Retinal pigment epithelial cell (primary cell): ENCODE measurements at places on chromosomes 4 and X.

GRCh38 chrX:39869846-39870601 lies 227.7 kb downstream of the BCOR start:
- DNase-seq = no peak

GRCh38 chr4:1283711-1284110 lies 6.0 kb upstream of the MAEA start:
- DNase-seq = no peak

DNA sequence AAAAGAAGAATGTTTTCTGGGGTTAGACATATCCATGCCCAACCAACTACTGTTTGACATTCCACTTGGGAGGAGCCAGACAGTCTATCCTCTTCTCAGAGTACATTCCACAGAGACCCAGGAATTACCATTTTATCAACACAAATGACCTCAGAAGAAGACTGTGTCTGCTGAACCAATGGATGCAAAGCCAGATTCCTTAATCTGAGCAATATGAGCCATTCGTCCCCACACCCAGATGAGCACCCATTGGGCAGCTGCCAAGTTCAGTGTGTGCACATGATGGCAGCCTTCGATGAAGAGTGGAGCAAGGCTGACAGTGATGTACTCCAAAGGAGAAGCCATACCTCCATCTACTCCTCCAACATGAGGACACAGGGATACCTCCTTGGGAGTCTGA lies 111.3 kb downstream of the ZNF674 start:
- DNase-seq = no peak

GRCh38 chr4:119490335-119490734 lies 138.3 kb downstream of the PDE5A start:
- DNase-seq = no peak

GRCh38 chrX:13239272-13239671 lies 80.6 kb downstream of the ATXN3L start:
- DNase-seq = no peak

DNA sequence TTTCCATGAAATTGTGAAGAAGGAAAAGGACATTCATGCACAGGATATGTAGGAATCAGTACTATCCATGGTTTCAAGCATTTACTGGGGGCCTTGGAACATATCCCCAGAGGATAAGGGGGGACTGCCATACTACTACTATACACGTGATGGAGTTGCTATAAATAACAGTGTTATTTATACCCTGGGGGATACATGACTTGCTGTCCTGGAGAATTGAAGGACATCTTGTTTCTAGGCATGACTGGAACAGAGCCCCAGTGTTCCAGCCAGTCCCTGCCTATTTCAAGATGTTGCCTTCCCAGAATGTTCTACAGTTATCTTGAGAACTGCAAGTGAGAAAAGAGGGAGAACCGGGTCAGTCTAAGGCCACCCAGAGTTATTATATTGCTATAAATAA lies 39.6 kb upstream of the ZNF81 start:
- no peak for DNase-seq

DNA sequence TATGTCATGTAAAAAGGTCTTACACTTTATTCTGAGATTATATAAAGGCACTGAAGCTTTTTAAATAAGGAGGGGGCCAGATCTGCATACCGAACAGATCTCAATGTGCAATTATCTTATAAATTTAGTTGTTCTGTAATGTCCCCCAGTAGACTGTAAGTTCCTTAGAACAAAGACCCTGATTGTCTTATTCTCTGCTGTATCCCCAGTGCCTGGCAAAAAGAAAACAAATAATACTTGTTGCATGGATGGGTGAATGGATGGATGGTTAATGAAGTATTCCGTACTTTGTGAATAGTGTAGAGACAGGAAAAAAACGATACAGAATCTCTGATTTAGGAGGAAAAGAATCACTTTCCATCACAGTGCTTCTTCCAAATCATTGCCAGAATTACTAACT lies 141.5 kb downstream of the CHM start:
- DNase-seq = no peak

DNA sequence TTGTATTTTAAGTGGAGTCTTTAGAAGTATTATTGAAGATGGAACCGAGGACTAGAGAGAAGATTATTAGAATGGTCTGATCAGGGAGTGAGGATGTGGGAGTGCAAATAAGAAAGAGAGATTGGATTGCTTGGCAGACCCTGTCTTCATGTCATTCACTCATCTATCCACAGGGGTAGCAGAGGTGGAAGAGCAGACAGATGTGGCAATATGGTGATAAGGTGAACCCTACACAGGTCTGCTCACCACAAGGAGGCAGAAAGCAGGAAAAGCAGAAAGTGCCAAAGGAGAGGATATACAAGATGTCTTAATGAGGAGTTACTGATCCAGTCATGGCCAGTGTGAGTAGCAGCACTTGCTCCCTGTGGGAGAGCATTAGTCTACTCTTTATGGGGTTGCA lies 129.4 kb downstream of the MAGEE2 start:
- DNase-seq = no peak

DNA sequence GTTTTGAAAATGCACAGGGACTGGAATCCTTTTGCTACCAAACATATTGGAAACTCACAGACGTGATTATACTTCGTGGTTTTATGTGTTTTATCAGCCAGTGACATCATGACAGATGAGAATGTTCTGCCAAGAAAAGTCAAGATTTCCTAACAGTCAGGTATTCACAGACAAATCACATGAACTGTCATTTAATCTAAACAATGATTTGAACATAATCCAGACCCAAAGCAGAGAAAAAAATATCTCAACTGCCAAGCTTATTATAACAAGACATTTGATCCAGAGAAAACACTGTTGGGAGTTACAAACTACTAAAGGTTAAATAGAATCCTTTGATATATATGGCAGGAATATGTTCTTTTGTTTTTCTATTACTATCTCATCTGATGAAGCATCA lies 635.9 kb upstream of the FRG1 start:
- no peak for DNase-seq

GRCh38 chrX:40513835-40514234 lies 66.9 kb upstream of the ATP6AP2 start:
- DNase-seq = no peak

GRCh38 chr4:182907396-182907795 lies 9.8 kb downstream of the DCTD start:
- DNase-seq = no peak

DNA sequence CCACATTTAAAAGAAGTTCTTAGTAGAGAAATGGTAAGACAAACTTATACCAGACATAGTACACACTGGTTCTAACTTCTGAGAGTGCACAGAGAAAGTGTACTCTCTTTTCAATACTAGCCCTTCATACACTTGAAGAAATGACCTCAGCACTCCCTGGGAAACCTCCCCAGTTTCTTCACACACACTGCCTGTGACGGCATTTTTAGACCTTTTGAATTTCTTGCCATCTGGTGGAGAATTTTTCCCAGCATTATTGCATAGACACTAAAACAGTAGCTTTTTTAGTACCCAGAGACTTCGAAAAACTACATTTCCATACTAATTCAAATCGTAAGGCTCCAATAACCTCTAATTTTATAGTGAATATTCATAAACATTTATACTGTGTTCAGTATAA lies 341.6 kb upstream of the MAOA start:
- no peak for DNase-seq
